ENCODE measurements at places on chromosomes 7 and 10.
A peak's percentile ranks its signal among the peaks of the same experiment; 100 is the strongest.

DNA sequence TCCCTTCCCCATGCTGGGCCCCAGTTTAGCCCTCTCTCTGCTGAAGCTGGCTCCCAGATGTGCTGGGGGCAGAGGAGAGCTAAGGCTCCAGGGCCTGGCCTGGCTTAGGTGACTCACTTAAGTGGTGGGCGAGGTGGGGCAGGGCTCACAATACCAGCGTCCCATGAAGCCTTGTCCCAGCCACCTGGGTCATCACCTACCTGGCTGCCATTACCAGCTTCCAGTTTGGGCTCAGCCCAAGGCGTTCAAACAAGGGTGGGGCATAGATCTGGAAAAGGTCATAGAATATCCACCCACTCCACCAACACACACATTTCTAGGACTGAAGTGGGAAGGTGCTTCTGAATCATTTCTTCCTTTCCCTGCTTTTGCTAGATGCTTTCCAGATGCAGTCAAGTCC lies 8.3 kb downstream of the KAZALD1 start:
- DNase-seq, result no peak

- peak; percentile 78 for DNase-seq
These were observed 1.5 kb downstream of the IPMK start for GRCh38 chr10:58266003-58266825.

- peak; percentile 74 for DNase-seq
These were observed 48.1 kb upstream of the COMTD1 start for GRCh38 chr10:75283671-75284470.

DNA sequence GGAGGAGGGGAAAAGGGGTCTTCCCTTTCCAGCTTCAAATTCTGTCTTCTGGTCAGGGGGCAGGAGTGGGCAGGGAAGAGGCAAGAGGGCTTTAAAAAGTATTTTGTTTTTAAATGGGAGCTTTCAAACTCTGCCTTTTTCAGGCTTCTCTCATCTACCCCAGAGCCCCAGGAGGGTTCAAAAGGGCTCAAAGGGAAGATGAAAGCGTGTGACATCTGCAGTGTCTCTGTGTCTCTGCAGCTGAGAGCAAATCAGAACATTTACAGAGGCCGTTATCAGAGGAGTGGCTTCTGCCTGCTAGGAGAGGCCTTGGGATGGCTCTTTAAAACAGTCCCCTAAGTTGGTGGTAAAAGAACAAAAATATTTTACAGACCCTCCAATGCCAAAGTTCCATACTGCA lies 30.3 kb downstream of the TRIM8 start:
- no peak for DNase-seq

DNA sequence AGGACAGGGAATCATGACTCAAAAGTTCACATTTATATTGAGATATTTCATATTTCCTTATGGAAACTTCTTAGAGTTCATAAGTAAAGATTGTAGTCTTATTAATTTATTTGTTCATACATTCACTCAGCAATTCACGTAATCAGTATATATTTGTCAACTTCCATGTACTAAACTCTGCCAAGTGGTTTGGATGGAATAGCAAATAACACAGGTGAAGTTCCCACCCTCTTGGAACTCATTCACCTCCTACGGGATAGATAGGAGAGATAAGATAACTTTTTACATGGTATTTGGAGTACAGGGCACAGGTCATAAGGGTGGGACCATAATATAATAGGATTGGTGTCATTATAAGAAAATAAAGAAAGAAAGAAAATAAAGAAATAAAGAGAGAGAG lies 234.0 kb downstream of the CDC14C start:
- DNase-seq, result no peak

- no peak for DNase-seq
These were observed 130.2 kb downstream of the OAT start for GRCh38 chr10:124288486-124288885.

DNA sequence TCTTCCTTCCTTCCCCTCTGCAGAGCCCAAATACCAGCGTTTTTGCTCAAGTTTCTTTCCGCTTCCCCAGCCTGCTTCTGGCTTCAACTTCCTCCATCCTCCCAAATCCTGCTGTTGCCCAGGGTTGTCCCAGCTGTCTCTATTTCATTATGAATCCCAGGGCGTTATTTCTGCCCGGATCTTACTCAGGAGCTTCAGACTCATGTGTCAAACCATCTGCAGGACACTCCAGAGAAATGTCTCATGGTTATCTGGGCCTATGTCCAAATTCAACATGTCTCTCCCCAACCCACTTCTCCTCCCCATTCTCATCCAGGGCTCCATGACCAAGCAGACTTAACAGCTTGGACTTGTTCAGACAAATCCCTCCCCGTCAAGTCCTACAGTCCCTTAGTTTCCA lies 15.6 kb downstream of the ARHGAP22 start:
- peak; percentile 97 for DNase-seq

GRCh38 chr7:97733276-97734161 lies 1.6 kb downstream of the TAC1 start:
- DNase-seq, result no peak

DNA sequence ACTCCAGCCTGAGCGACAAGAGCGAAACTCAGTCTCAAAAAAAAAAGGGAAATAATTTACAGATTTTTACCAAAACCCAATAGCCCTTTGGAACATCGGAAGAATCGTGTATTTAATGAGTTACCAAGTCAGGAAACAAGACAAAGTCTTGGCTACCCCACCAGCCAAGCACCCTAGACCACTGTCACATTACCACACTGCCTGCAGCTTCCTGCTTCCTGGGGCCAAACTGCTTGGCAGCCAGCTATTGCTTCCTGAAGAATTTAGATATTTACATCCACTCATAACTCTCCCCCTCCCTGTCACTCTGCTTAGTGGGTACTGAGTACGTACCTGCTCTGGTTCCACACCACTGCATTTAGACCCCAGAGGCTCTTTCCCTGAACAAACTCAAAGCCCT lies 14.1 kb upstream of the TNPO3 start:
- DNase-seq, result no peak

GRCh38 chr10:63258920-63259678 lies 126.0 kb downstream of the NRBF2 start:
- DNase-seq, result peak; percentile 27

GRCh38 chr7:12524794-12525386 lies 45.6 kb upstream of the SCIN start:
- peak; percentile 69 for DNase-seq

DNA sequence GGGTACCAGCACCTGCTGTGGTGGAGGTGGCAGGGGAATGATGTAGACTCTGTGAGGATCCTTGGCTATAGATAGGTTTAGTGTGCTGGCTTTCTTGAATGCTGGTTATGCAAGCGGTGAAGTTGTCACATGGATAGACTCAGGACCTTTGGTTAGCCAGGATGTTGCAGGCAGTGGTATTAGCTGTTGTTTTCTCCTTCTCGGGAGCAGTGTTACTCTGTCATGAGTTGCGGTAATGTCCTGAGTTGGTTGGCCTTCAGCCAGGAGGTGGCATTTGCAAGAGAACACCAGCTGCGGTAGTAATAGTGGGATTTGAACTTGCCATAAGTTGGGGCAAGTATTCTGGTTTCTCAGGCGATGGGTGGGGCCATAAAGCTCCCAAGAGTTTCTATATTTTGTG lies 10.8 kb downstream of the AGK start:
- no peak for DNase-seq

DNA sequence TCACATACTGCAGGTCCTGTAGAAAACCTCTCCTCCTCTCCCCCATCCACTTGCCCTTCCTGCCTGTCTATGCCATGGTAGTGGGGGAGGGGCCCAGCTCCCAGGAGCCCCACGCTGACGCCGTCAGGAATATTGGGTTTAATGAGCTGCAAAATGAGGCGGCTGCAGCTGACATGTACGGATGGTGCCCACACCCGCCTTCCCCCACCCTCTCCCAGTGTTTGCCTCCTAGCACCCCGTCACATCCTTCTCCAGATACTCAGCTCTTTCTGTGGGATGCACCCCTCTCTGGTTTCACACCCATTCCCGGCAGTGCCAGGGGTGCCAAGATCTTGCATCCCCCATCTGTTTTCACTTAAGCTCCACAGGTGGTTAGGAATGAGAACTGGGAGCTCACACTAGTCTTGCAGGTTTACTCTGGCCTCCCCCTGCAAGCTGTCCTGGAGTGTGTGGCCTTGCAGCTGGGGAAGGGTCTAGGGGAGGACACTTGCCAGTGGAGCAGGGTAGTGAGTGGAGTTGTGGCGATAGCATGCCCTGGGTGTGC lies 26.1 kb downstream of the GBX1 start:
- no peak for DNase-seq

DNA sequence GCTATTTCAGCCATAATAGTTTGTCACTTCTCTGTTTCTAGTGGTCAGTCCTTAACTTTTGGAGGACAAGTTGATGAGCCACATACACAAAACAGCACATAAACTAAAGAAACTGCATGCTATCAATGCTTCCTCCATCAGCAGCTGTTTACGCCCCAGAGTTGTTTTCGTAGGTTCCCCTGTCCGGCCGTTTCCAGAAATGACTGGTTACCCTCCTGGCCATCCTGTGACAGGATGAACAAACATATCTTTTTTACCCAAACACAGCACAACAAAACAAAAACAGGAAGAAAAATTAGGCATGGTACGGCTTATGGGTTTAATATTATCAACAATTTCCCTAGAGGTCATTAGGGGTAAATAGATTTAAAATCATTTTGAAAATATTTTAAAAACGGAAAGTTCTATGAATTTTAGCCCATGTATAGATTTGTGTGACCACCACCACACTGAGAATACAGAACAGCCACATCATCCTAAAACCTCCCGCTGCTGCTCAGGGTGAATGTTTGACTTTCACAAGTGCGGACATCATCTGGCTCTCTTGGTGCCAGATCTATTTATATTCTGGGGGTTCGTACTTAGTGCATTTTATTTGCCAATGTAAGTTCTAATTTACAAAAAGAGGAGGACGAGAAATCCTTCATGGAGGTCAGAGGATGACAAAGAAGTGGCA lies 74.8 kb downstream of the HIPK2 start:
- DNase-seq, result no peak

GRCh38 chr7:129588268-129588667 lies 23.3 kb upstream of the NRF1 start:
- DNase-seq, result no peak

- no peak for DNase-seq
These were observed 176.5 kb upstream of the CCDC6 start for GRCh38 chr10:60082744-60083344.

DNA sequence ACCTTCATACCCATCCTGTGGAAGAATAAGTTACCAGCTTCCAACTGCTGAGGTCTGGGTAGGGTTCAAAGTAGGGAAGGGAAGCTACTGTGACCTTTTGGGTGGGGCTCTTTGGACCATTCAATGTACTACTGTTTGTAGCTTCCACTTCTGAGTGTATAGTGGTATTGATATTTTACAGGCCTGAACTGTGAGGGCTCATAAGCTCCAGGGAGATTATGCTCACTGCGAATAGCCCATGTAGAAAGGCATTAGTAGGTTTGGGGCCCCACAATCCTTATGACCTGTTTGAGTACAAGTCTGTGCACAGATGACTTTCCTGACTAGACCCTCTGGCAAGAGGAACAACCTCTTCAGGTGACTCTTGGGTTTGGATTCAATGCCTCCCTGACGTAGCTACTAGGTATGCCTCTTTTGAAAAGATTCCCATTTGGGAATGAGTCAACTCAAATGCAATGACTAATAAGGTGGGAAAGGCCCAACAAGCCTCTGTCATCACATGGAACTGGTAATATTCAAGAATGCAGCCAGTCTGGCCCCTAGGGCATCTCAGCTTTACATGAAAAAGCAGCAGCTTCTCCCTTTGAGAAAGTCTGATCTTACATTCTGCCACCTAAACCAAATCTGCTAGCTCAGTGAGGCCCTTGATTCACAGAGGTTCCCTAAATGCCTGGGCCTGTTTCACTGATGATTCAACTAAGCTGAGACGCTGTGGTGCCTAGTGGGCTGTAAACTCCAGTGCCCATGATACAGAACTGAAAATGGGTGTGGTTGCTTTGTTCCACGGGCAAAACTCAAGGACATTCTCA lies 79.8 kb downstream of the ABI1 start:
- DNase-seq, result peak; percentile 95

DNA sequence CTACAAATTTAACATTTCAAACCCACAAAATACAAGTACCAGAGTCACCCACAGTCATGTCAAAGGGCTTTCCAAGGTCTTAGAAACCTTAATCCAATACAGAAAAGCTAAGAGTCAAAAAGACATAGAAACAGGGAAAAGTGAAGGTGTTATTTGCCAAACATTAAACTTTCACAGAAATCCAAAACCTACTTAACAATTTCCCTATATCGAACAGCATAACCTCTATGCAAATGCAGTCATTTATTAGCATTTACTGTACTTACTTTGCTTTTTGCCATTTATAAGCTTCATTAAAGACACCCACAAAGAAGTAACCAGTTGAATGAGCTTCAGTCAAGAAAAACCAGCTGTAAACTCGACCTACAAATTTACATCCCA lies 1.6 kb downstream of the PANK1 start:
- no peak for DNase-seq

DNA sequence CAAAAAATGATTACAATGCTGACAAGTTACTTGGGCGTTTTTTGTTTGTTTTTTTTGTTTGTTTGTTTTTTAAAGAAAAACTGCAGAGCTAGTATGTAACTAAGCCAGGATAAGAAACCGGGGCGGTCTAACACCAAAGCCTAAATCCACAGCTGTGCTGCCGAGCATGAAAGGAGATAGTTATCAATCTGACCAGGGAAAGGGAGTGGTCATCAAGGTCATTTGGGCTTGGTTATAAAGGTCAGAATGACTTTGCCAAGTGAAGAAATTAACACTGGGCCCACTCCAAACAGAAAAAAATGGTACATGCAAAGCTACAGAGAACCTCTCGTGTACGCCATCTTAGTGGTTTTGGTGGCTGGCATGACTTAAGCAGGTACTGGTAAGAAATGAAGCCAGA lies 104.7 kb downstream of the SRPK2 start:
- DNase-seq, result no peak

GRCh38 chr10:71748671-71749191 lies 24.6 kb downstream of the VSIR start:
- DNase-seq, result no peak

DNA sequence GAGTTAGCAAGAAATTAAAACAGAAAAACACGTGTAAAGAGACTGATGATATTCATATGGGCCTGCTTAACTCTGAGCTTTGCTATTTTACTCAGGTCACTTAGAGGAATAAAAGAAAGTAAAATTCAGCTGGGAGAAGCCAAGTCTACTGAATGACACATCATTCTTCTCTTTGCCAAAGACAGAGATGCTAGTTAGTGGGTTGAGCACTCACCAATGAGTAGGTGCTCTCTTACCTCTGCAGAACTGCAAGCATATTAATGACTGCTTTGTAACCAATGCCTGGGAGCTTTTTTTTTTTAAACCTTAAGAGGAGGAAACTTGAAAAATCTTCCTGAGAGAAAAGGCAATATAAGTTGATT lies 44.8 kb upstream of the BAMBI start:
- DNase-seq, result no peak

DNA sequence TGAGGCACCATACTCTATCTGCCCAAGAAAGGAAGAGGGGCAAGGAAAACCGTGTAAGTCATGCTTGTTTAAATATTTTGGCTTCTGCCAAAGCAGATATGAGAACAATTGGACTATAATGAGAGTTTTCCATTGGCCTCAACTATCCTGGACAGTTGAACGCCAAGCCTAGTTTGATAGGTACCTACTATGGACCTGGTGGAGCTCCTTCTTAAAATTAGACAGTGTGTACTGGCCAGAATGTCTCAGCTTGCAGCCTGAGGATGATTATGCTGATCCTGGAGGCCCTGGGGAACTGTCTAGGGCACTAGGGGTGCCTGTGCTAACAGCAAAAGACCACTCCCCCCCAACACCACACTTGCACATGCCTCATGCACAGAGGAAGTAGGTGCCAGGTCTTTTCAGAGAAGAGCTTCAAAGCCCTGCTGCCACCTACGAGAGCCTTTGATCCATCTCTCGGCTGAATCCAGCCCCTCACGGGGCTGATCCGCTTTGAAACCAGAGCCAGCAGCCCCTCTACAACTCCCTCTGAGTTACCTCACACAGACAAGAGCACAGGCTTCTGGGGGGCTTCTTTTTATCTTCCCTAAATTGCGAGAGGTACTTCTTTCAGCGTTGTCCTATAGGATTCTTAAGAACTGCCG lies 473.8 kb upstream of the GALNT17 start:
- no peak for DNase-seq
